ENCODE measurements at places on chromosomes 2 and 18.

DNA sequence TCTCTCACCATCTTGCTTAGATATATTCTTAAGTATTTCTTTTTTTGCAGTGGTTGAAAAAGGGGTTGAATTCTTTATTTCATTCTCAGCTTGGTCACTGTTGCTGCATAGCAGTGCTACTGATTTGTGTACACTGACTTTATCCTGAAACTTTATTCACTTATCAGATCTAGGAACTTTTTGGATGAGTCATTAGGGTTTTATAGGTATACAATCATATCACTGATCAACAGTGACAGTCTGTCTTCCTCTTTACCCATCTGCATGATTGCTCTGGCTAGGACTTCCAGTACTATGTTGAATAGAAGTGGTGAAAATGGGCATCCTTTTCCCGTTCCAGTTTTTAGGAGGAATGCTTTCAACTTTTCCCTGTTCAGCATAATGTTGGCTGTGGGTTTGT lies 6.5 kb downstream of the STARD6 start:
- no peak for DNase-seq

DNA sequence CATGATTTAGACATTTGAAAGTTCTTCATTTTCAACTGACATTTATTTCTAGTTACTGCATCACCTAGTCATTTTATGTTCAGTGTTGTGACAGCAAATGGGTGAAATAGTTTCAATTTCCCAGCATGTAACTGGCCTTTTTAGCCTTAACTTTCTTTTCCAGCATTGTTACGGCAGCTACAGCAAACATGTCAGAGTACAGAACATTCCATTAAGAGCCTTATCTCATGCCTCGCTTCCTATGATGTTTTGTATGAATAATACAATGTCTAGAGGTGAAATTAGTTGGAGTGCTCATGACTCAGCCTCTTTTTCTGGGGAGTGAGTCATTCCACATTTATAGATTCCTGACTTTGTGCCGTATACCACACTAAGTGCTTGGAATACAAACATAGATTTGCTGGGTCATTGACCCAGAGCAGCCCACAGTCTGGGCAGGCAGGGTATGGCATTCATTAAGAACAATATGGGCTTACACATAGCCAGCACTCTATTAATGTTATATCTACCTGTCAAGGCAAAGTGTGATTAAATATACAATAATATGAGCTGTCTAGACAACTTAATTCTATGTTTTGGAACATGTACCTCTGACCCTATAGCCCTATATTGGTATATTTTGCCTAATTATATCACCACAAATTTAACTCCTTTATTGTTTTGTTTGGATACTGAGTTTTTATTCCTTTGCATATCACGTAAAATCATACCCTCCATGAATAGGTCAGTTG lies 72.2 kb downstream of the MAP2 start:
- peak; percentile 98 for DNase-seq

DNA sequence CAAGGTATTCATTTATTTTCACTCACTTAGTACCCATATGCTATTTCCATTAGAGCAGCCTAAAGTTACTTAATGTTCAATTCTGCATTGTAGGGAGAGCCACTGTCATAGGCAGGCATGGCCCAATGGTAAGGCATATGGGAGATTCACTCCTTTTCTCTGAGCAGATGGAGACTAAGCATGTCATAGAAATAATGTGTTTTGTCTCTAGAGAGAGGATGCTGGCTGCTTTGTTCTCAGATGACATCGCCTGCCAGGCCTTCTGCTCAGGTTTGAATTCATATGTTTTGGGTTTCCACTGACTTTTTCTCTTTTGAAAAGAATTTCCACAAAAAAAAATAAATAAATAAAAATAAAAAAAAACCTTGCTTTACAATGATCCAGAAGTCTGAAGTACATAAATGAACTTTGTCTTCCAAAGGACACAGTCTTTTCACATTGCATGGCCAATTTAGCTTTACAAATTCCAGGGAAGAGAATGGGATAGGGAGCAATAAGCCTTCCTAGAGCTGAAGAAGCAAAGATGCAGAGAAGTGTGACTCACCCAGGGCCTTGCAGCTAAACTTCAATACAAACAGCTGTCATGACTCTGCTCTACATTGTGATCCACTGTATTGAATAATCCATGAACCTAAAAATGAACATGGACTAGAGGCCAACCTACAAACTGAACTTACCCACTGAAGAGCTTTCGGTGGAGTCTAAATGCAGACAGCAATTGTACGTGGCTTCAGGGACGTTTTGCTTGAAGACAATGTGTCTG lies 422.5 kb downstream of the CMPK2 start:
- DNase-seq, result no peak

DNA sequence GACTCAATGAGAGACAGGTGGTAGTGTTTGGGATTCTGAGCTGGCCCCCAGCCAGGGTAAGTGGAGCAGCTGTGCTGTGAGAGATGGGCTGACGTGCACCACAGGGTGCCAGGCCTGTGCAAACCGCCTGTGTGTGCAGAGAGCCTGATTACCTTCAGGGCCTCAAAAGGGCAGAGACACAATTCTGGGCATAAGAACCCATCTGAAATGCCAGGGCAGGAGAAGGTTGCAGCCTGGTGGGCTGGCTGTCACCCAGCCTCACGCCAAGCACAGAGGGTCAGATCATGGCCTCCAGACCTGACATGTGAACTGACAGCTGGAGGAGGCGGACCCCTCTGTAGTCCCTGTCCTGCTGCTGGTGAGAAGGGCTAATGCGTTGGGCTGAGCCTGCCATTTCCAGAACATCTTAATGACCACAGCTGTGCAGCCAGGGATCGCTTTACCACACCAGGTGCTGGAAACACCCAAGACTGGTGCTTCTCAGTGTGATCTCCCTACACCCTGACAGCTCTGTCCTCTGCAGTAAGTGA lies 100.9 kb downstream of the ARL4C start:
- no peak for DNase-seq

- no peak for DNase-seq
Observed at GRCh38 chr18:23279931-23280330, 144.6 kb downstream of the CABLES1 start.

DNA sequence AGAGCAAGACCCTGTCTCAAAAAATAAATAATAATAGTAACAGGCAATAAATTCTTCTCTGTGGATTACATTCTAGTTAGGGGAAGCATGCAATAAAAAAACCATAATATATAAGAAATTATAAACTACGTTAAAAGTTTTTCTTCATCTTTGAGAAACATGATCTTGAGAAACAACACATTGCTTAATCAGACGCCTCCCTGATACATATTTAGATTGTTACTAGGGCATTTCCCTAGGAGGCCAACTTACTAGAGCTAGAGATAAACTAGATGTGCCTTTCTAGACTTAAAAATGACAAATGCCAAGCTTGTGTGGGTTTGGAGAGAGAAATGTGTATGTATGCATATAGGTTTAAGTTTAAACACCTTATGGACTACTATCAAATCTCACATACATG lies 76.3 kb upstream of the GALNT5 start:
- DNase-seq, result no peak

DNA sequence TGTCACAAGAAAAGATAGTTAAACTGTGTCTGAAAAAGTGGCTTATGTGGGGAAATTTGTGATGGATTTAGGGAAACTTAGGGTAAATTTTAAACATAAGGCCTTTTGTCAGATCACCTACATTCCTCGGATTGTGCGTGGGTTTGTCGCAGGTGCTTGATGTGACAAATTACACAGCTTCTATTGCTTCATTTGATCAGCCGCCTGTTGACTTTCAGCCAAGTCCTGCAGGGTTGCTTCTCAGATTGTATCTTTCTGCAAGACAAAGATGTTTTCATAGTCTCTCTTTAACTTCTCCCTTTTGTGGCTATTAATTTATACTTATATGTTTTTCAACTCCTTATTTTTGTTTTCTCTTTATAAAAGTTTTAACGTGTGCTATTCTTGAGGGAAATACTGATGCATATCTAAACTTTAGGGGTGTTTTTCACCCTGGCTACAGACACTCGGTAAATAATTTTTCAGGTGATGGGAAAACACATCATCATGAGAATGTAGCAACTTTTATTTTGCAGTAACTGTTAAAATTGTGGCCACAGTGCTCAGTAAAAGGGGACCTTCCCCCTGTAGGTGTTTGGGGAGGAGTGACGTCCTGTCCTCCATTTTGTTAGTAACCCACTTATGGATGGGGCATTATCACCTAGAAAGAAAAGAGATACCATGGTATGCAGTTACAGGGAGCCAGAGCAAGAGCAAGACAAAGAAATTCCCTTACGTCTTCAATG lies 31.4 kb downstream of the GALM start:
- DNase-seq, result no peak

- DNase-seq, result no peak
Observed at GRCh38 chr18:76979111-76979751, 153.4 kb downstream of the MBP start.

GRCh38 chr2:232321156-232321816 lies 57.3 kb upstream of the ALPP start:
- no peak for DNase-seq

DNA sequence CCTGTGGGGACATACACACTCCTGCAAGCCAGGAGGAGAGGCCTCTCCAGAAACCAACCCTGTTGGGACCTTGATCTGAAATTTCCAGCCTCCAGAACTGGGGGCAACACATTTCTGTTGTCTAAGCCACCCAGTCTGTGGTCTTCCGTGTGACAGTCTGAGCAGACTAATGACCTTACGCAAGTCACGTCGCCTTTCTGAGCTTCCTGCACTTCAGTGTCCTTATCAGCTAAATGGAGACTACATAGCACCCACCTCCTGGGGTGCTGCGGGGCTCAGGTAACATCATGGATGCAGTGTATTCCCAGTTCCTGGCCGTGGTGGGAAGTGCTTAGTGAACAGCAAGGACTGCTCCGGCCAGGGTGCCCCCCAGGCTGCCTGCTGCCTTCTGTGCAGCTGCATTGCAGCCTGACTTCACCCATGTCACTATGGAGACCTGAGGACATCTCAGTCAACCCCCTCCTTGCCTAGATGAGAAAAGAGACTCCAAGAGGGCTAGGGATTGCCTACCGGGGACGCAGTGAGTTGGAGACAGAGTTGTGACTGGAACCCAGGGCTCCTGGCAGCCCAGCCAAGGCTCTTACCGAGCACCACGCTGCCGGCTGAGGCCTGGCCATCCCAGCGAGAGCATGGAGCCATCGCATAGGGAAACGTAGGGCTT lies 61.2 kb upstream of the FZD5 start:
- no peak for DNase-seq

- no peak for DNase-seq
Observed at GRCh38 chr18:26133652-26134051, at the start of gene PSMA8. TSS of gene PSMA8 (plus strand) at chr18:26133869. CDS start at chr18:26133966, 97 bp downstream.

DNA sequence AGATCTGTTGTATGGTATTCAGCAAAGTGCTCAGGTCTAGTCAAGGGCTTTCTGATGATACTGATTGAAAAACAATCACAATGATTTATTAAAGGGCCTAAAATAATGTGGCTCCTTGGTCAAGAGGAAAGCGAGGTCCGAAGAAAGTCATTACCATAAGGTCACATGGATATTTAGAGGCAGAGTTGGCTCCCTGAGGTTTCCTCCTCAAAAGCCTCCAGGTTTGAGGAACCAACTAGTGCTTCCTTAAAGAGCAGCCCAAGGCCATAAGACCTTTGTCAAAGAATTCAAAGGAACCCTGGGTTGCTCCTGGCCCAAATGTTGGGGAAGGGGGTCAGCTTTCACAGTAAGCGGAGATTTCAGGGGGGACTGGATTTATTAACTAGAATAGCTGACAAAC lies 280.7 kb upstream of the ATP5MC3 start:
- DNase-seq, result no peak

- peak; percentile 68 for DNase-seq
Observed at GRCh38 chr18:2036086-2036485, 535.2 kb downstream of the METTL4 start.

- DNase-seq, result peak; percentile 52
Observed at GRCh38 chr2:206105541-206105940, 19.6 kb upstream of the INO80D start.

All from kidney glomerular epithelial cell (primary cell).